Breast epithelium (tissue), 4 donors: ENCODE measurements at places on chromosomes 3 and 15. TPM values are rescaled to one million over a fixed set of nuclear protein-coding genes. Genes with fewer than 3 reads are reported as not detected.

CCPG1 gene
- 74.9 TPM for total RNA-seq

OCA2 gene
- total RNA-seq = 0.66 TPM

PLOD2 gene
- 35.7 TPM for total RNA-seq

TUSC2 gene
- total RNA-seq = 21.3 TPM

ADAMTS9 gene
- total RNA-seq = 50.6 TPM

- H3K36me3 ChIP-seq = no peaks in the 10 kb centered on the region
- no peak for DNase-seq
- no peaks in the 10 kb centered on the region for H3K4me1 ChIP-seq
- no peak overlapping the region for H3K4me3 ChIP-seq
Observed at GRCh38 chr3:62387251-62387650, 13.9 kb upstream of the FEZF2 start.

DNA sequence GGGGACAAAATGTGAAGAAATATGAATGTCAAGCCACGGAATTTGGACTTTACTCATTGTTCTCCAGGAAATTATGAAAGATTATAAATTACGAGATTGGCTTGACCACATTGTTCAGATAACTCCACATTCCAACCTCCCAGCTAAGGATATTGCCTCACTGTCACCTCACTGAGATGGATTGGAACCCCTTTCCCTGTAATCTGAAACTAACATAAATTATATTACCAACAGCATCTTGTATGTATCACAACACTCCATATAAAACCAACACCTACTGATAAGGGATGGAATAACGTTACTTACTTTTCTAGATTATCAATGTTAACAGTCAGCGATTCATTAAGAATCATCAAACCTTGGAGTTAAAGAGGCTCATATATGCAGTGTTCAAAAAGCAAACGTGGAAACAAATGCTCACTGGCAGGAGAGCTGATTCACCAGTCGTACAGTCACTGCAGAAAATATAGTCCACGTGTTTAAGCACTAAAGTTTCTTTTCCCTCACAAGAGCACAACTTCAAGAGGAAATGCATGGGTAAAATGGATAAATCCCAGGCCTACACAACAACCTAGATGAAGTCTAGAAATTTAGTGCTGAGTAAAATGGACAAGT, 451.5 kb downstream of the FGF12 start:
- no peaks in the 10 kb centered on the region for H3K4me1 ChIP-seq
- DNase-seq = no peak
- H3K27ac ChIP-seq = no peak overlapping the region

DNA sequence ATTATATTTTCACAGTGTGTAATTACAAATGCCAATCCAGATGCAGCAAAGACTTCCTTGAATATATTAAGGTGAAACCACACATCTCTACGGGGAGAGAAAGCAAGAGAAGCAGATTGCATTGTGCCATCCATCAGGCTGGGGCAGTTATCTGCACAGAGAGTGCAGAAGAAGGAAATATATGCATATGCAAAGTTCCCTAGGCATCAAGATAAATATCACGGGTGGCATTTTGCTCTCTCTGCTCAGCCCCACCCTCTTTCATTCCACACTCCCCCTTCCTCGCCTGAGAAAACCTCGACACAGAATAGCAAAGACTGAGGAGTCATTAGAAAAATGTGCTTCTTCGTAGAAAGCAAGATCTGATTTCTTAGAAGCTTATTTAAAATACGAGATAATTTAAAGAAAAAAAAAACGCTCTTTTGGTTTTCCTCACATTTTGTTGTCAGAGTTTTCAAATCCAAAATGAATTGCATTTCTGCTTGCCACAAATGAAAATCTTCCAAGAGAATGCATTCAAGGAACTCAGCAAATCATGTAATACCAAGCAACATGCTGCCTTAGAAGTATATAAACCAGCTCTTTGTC, 283.2 kb upstream of the LMCD1 start:
- no peaks in the 10 kb centered on the region for H3K36me3 ChIP-seq
- H3K27ac ChIP-seq = no peak overlapping the region
- no peaks in the 10 kb centered on the region for H3K4me1 ChIP-seq
- no peak for DNase-seq

- no peaks in the 10 kb centered on the region for H3K36me3 ChIP-seq
- H3K27me3 ChIP-seq = no peaks in the 10 kb centered on the region
- H3K27ac ChIP-seq = no peak overlapping the region
- DNase-seq = no peak
- H3K4me1 ChIP-seq = no peaks in the 10 kb centered on the region
Observed at GRCh38 chr3:170323331-170323730, 34.2 kb upstream of the SKIL start.

GRCh38 chr3:64344721-64345207, 119.5 kb upstream of the PRICKLE2 start:
- H3K27ac ChIP-seq = peak overlapping the region; percentile 80
- DNase-seq = no peak
- H3K4me3 ChIP-seq = no peak overlapping the region
- peaks cover 7% of the 10 kb centered on the region for H3K4me1 ChIP-seq

DNA sequence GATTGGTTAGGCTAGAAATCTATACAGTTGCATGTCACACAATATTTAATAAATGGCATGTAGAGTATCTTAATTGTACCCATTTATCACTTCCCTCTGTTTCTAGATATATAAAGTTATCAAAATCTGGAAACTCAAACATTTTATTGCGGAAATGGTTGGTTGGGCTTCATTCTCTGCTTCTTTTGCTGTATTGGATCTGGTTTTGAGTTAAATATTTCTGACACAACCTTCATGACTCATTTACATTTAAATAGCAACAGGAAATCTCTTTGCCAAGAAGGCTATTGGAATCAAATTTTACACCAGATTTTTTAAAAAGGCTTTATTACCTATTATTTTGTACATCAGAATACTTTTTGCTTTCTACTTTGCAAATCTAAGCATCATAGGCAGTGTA, 153.8 kb downstream of the EBLN2 start:
- H3K27me3 ChIP-seq = no peaks in the 10 kb centered on the region
- no peak for DNase-seq
- no peaks in the 10 kb centered on the region for H3K4me1 ChIP-seq
- no peak overlapping the region for H3K27ac ChIP-seq
- no peaks in the 10 kb centered on the region for H3K36me3 ChIP-seq

DNA sequence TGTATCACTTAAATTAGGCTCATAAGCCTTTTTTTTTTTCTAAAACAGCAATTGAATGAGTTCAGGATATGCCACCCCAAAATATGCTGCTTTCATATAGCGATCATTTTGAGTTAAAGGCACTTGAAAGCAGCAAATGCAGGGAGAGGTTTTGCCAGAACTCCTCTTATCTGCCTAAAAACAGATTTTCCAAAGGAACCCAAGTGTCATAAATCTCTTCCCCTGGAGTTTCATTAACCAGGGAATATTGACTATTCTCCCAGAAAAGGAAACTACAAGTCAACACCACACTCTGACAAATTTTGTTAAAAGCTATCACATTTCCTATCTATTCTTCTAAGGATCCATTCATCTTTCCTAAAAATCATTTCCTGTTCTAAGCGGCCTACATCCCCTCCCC, 11.3 kb downstream of the DNAAF4 start:
- H3K4me1 ChIP-seq = no peaks in the 10 kb centered on the region
- H3K27me3 ChIP-seq = no peaks in the 10 kb centered on the region
- H3K27ac ChIP-seq = no peak overlapping the region

DNA sequence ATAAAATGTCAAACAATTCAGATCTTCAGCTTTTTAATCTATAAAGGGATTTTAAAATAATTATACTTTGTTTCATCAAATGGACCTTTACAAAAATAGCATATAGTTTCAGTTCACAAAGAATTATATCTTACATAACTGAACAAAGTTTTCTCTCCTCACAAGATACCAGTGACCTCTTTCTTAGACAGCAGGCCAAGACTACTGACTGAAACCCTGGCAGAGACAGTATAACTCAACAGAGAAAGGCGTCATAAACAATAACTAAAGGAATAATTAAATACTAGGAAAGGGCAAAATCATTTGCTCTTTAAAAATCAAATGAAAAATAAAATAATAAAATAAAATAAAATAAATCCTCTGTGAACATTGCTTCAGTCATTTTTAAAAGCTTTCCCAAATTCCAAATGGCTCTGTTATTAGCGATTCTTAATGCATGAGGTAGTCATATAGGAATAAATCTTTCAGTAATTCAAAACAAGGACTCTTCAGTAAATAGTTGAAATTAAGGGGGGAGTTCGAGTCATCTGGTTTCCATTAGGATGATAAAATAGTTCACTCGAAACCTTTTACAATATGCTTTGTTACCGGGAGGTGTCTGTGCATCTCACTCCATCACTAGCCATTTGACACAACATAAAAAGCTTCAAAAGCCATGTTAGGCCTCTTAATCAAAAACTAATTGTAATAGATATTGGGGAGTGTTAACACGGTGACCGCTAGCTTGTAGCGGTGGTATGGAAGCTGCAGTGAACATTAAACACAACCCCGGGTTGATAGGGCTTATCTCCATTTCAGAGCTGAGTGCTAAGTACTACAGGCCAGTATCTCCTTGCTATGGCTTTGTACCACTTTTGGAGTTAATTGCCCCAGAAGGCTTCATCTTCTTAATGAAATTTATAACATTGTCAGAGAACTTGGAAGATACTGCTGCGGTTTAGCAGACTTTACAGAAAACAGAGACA, 142.9 kb upstream of the NR2F2 start:
- no peaks in the 10 kb centered on the region for H3K27me3 ChIP-seq
- no peaks in the 10 kb centered on the region for H3K4me1 ChIP-seq
- H3K36me3 ChIP-seq = no peaks in the 10 kb centered on the region

- no peak overlapping the region for H3K4me3 ChIP-seq
- H3K27me3 ChIP-seq = no peaks in the 10 kb centered on the region
Observed at GRCh38 chr3:170809007-170809974, 60.7 kb downstream of the RPL22L1 start.

DNA sequence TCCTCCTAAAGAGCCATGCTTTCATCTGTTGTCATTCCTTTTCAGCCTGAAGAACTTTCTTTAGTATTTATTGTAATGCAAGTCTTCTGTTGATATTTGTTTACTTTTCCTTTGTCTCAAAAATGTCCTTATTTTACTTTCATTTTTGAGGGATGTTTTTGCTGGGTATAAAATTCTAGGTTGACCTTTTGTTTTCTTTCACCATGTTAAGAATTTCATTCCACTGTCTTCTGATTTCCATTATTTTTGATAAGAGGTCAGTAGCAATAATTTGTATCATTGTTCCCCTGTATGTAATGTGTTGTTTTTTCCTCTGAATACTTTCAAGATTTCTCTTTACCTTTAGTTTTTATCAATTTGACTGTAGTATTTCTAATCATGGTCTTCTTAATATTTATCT, 91.1 kb downstream of the RSRC1 start:
- no peak overlapping the region for H3K4me3 ChIP-seq
- H3K27me3 ChIP-seq = no peaks in the 10 kb centered on the region
- DNase-seq = no peak
- no peak overlapping the region for H3K27ac ChIP-seq

GRCh38 chr3:59310736-59311135, 260.9 kb upstream of the CFAP20DC start:
- no peak overlapping the region for H3K27ac ChIP-seq
- no peaks in the 10 kb centered on the region for H3K27me3 ChIP-seq
- no peak overlapping the region for H3K4me3 ChIP-seq
- no peaks in the 10 kb centered on the region for H3K36me3 ChIP-seq

GRCh38 chr15:101288905-101289513, 6.0 kb downstream of the SNRPA1 start:
- no peaks in the 10 kb centered on the region for H3K27me3 ChIP-seq
- no peaks in the 10 kb centered on the region for H3K36me3 ChIP-seq
- DNase-seq = no peak
- no peak overlapping the region for H3K27ac ChIP-seq
- peaks cover 15% of the 10 kb centered on the region for H3K4me1 ChIP-seq

DNA sequence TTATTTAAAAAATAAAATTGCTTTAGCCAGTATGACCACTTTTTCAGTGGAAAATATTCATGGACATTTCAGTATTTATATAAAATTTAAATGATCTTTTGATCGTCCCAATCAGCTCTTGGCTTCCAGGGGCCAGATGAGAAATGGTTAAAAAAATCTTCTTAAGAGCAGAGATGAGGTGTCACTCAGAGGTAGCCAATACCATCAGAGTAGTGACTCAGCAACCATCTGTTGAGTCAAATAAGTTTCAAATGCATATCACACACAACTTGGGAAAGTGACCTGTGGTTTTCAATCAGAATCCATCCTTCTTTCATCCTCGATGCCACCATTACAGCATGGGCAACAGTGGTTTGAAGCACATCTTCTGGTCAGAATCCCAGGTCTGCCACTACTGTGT, 958.8 kb upstream of the NR2F2 start:
- no peaks in the 10 kb centered on the region for H3K27me3 ChIP-seq
- no peaks in the 10 kb centered on the region for H3K4me1 ChIP-seq
- H3K27ac ChIP-seq = no peak overlapping the region
- no peaks in the 10 kb centered on the region for H3K36me3 ChIP-seq
- H3K4me3 ChIP-seq = no peak overlapping the region
- DNase-seq = no peak

DNA sequence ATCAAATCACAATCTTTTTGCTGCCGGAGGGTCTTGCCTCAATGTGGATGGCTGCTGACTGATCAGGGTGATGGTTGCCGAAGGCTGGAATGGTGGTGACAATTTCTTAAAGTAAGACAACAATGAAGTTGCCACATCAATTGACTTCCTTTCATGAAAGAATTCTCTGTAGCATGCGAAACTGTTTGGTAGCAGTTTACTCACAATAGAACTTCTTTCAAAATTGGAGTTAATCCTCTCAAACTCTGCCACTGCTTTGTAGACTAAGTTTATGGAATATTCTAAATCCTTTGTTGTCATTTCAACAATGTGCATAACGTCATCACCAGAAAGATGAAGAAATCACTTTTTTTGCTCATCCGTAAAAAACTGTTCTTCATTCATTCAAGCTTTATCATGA, 65.8 kb downstream of the B3GNT5 start:
- H3K27me3 ChIP-seq = no peaks in the 10 kb centered on the region
- no peaks in the 10 kb centered on the region for H3K36me3 ChIP-seq
- H3K4me1 ChIP-seq = no peaks in the 10 kb centered on the region
- DNase-seq = no peak

- H3K27ac ChIP-seq = peak overlapping the region; percentile 90
- H3K27me3 ChIP-seq = no peaks in the 10 kb centered on the region
- peak overlapping the region; percentile 51 for H3K4me3 ChIP-seq
- H3K36me3 ChIP-seq = peaks cover 5% of the 10 kb centered on the region
Observed at GRCh38 chr3:49805367-49805782, 2.3 kb downstream of the INKA1 start.
